Dermis blood vessel endothelial cell (primary cell): ENCODE measurements at places on chromosomes 12 and 14. TPM values are rescaled to one million over a fixed set of nuclear protein-coding genes. Genes with fewer than 3 reads are reported as not detected.

- no peak for DNase-seq
Measured at GRCh38 chr12:19834592-19834991, 395.3 kb downstream of the AEBP2 start.

GRCh38 chr14:80930836-80931389, 10.6 kb downstream of the CEP128 start:
- peak; percentile 65 for DNase-seq

- DNase-seq = no peak
Measured at GRCh38 chr14:31257244-31257553, 49.6 kb upstream of the HECTD1 start.

DNA sequence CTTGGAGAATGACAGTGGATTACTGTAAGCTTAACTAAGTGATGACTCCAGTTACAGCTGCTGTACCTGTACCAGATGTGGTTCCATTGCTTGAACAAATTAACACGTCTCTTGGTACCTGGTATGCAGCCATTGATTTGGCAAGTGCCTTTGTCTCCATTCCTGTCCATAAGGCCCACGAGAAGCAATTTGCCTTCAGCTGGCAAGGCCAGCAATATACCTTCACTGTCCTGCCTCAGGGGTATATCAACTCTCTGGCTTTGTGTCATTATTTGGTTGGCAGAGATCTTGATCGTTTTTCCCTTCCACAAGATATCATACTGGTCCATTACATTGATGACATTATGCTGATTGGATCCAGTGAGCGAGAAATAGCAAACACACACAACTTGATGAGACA, 29.4 kb upstream of the POP5 start:
- no peak for DNase-seq

GRCh38 chr12:116484807-116485206, 74.4 kb upstream of the MAP1LC3B2 start:
- DNase-seq = no peak

- DNase-seq = no peak
Measured at GRCh38 chr12:26939953-26940352, 1.7 kb downstream of the FGFR1OP2 start.

DNA sequence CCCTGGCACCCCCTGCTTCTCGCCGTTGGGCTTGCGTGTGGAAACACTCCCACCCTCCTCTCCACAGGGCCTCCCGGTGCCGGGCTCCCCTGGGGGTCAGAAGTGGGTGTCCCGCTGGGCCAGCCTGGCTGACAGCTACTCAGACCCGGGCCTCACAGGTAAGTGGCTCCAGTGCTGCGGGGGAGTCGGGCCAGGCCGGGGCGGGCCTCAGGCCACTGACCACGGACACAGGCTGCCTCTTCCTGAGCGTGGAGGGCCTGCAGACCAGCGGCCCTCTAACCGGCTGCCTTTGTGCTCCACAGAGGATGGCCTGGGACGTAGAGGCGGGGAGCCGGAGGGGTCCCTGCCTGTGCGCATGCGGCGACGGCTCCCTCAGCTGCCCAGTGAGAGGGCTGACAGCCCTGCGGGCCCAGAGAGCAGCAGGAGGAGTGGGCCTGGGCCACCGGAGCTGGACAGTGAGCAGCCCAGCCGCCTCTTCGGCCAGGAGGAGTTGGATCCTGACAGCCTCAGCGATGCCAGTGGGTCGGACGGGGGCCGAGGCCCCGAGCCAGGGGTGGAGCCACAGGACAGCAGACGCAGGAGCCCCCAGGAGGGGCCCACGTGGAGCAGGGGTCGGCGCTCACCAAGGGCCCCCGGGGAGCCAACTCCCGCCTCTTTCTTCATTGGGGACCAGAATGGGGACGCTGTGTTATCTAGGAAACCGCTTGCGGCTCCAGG, 21.1 kb downstream of the CEP170B start:
- DNase-seq = no peak

GRCh38 chr12:81615026-81615588, 144.0 kb downstream of the PPFIA2 start:
- no peak for DNase-seq

GRCh38 chr12:89309815-89310214, 42.5 kb downstream of the DUSP6 start:
- no peak for DNase-seq

- DNase-seq = peak; percentile 36
Measured at GRCh38 chr12:105590571-105590970, 260.1 kb downstream of the C12orf75 start.

DNA sequence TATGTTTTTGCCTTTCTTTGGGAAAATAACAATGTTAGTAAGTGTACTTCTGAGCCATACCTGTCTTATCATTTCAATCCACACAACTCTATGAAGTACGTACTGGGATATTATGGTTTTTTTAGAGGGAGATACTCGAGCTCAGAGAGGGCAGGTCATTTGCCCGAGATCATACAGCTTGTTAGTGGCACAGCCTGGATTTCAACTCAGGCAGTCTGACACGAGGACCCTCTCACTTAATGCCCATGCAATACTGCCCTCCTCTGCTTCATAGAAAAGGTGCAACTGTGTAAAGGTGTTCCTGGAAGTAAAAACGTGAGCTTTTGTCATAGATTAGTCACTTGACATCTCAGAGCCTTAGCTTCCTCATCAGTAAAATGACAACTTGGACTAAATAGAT, 128.0 kb downstream of the NDUFA12 start:
- DNase-seq = peak; percentile 65

CLECL1 gene
- total RNA-seq = not detected in 2 replicates

CIROP gene
- total RNA-seq = not detected in 2 replicates

CLEC4D gene
- total RNA-seq = not detected in 2 replicates

GALNT6 gene
- total RNA-seq = 19.9 and 38.8 TPM in 2 replicates

SLC22A17 gene
- 0.84 and 3.7 TPM in 2 replicates for total RNA-seq
